ENCODE measurements at places on chromosomes 6 and 20.

- DNase-seq: no peak
These were observed 12.3 kb downstream of the TGM2 start for GRCh38 chr20:38152621-38153221.

GRCh38 chr6:70412252-70413113 lies 825 bp upstream of the FAM135A start:
- no peak for DNase-seq

DNA sequence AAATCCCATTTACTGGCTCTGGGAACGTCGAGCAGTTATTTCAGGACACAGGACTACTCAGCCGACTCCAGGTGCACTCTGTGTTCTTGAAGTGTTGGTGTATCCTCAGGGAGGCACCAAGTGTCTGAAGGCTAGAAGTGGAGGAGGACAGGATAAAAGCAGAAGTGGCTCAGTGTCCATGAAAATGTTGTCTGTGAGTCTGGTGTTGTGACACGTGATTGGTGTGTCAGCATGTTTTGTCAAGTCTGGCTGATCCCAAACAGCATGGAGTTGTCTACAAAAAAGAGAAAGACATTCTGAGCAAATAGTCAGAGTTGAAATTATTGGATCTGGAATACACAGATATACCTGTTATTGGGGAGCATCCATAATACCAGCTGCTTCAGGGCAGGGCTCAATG lies 30.3 kb downstream of the SCGN start:
- no peak for DNase-seq

DNA sequence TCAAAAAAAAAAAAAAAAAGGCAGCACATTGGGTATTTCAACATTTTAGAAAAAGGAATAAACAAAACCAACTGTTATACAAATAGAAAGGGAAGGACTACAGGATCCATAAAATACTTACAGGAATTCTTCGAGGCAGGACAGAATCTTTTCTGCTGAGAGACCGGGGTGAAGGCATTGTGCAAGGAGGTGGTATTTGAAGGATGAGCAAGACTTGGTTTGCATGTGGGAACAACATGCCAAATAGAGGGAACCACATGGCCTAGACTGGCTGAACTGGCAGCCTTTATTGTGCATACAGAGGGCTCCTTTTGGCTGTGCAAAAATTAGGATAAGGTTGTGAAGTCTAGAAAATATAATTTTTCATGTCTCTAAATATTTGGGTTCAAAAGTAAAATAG lies 62.9 kb downstream of the SCAND1 start:
- DNase-seq: no peak

DNA sequence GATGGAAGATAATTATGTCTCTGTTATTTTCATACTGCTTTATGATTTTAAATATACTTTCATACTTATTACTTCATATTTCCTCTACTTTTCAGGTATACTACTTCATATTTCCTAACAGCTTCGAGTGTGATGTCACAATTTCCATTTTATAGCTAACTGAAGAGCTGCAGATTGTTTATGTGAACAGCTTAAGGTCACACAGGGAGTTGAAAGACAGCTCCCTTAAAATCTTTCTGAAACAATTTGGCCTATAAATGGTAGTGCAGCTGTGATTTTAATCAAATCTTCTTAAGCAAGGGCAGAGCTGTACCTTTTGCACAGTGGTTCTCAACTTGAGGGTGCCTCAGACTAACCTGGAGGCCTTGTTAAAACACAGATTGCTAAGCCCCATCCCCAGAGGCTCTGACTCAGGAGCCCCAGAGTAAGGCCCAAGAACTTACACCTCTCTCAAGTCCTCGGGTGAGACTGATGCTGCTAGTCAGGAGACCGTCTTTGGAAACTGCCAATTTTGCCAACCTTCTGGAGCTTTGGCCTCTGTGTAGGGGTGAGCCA lies 347.0 kb upstream of the HSF2 start:
- no peak for DNase-seq

DNA sequence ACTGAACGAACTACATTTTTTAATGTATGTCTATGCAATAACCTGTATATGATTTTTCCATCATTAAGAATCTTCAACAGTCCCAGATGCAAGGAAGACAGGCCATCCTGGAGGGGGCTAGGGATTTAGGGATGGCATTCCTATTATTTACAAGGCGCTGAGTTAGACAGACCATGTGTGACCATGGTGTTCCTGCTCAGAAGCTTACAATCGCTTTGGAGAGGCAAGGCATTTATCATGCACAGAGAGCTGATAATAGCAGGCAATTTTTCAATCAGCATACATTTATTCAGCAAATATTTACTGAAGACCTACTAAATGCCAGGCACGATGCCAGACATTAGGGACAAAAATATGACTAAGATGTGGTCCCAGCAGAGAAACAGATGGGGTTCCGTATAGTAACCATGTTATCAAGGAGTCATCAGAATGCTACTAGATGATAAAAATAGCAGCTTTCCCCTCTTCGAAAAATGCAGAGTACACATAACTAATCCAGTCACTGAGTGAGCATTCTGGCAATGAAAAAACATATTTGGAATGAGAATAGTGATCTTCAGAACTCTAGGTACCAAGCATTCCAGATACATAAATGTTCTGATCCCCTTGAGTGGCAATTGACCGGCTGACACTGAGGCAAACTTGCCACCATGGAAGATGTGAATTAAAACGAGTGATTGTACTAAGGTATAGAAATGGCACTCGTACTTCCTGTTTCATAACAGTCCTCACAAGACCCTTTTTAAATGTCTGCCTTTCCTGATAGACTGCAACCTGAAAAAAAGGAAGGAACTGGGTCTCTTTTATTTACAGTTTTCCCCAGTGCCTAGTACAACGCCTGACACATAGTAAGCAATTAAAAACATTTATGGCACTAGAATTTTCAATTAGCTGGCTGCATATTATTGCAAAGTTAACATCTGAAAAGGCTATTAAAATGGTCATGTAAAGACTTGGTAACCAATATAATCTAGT lies 135.7 kb downstream of the ATXN1 start:
- DNase-seq: no peak

DNA sequence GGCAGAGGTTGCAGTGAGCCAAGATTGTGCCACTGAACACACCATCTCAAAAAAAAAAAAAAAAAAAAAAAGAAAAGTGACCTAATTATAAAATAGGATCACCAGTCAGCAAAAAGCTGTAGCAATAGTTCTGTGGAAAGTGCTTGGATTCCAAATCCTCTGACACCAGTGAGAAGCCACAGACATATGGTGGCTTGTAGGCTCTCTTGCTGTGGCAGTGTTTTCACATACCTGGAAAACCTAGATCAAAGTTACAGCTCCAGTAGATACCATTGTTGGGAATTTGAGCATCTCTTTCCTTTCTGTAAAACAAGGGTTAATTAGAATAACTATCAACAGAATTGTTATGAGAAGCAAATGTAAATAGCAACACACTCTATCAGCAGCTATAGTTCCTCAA lies 4.1 kb downstream of the CCDC170 start:
- DNase-seq: no peak

GRCh38 chr20:58616411-58616810 lies 34.7 kb upstream of the STX16 start:
- no peak for DNase-seq

- DNase-seq: no peak
These were observed 99.7 kb upstream of the RALGAPA2 start for GRCh38 chr20:20812136-20812535.

- DNase-seq: no peak
These were observed 66.3 kb downstream of the SMOC2 start for GRCh38 chr6:168507297-168507696.

DNA sequence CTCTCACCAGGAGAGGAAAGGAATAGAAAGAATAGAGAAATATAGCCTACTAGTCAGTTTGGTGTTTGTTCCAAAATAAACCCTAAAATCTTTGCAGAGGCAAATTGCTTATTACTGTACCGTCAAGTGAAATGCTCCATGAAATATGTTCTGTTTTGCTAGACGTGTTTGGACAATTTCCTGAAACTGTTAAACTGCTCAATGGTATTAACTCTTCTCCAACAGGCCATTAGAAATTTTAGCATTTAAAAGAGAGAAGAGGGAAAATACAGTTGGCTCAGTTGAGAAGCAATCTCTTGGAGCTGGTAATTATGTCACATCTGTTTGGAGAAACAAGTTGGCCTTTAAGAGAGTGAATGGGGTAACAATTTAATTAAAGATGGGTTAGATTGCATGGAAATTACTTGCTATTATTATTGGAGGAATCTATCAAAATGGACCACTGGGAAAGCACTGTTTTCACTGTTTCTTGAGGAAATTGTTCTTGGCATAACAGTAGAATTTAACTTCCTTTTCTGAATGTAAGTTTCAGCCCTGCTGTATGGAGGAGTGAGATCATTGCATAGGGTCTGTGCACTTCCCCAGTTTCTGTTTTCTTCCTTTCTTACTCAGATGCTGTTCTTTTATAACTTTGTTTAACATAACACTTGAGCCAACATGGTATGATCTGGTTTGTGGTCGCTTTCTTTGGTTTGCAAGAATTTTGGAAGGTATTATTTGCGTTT lies 373.6 kb downstream of the PLCB1 start:
- DNase-seq: no peak

- no peak for DNase-seq
These were observed 11.2 kb upstream of the GPRC6A start for GRCh38 chr6:116840091-116840490.

DNA sequence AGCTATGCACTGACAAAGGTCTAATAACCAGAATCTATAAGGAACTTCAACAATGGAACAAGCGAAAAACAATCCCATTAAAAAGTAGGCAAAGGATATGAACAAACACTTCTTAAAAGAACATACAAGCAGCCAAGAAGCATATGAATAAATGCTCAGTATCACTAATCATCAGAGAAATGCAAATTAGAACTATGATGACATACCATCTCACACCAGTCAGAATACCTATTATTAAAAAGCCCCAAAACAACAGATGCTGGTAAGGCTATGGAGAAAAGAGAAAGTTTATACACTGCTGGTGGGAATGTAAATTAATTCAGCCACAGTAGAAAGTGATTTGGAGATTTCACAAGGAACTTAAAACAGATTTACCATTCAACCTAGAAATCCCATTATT lies 211.8 kb downstream of the EDN1 start:
- no peak for DNase-seq

GRCh38 chr20:19544684-19545083 lies 213.4 kb upstream of the RIN2 start:
- DNase-seq: no peak
